ENCODE measurements at places on chromosomes 2 and 18.
A peak's percentile ranks its signal among the peaks of the same experiment; 100 is the strongest.

- DNase-seq, result no peak
These were observed 59.7 kb upstream of the KCNJ3 start for GRCh38 chr2:154638783-154639182.

GRCh38 chr2:129078548-129078947 lies 759.9 kb upstream of the HS6ST1 start:
- no peak for DNase-seq

DNA sequence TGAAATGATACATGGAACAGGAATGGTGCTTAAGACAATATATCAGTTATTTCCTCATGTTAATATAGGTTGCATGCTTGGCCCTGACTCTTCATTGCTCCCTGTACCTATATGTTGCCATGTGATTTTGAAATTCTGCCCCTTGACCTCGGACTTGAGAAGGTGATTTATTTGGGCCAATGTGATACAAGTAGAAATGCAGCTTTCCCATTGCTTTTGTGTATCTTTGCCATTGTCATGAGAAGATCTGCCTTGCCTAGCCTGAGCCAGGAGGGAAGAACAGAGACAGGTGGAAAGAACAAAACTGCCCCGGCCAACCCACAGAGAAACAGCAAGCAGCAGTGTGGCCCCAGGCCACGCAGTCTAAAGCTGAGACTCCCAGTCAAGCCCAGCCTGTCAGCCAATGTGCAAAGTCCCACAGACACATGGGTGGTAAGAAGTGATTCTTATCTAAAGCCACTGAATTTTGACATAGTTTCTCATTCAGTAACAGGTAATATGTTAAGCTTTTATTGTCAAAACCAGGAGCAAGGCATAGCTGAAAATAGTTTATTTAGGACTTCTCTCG lies 245.7 kb upstream of the RND3 start:
- DNase-seq, result no peak

DNA sequence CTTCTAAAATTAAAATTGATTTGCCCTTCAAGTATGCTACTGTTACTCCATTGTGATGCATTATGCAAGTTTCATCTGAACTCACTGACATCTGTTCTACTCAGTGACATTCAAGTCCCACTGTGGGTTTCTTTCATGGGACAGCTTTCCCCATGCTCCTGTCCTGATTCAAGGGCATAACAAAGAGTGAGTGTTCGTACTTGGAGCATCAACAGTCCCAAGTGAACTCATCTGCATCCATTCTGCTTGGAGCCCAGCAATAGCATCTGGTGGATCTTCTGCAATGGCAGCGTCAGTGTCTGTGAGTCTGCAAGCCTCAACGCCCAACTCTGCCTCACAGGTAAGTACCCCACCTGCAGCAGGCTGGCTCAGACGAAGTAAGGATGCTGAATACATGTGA lies 27.5 kb downstream of the BUB1 start:
- DNase-seq, result no peak

GRCh38 chr18:58381676-58382411 lies 247.0 kb downstream of the ALPK2 start:
- DNase-seq, result no peak

DNA sequence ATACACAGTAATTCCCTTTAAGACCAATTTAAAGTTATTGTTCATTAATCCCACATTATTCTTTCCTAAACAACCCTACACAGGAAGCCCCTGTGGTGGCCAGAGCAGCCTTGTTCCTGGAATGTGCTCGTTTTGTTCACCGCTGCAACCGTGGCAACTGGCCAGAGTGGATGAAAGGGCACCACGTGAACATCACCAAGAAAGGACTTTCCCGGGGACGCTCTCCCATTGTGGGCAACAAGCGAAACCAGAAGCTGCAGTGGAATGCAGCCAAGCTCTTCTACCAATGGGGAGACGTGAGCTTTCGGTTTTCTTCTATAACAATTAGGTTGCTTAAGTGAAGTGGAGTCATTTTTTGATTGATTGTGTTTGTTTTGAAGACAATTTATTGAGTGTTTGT lies 101.0 kb downstream of the UNC80 start:
- DNase-seq, result peak; percentile 24

- DNase-seq, result no peak
These were observed 238.1 kb upstream of the EPHA4 start for GRCh38 chr2:221810245-221810644.

- DNase-seq, result peak; percentile 27
These were observed 68.7 kb downstream of the DNAJC10 start for GRCh38 chr2:182784777-182785176.

DNA sequence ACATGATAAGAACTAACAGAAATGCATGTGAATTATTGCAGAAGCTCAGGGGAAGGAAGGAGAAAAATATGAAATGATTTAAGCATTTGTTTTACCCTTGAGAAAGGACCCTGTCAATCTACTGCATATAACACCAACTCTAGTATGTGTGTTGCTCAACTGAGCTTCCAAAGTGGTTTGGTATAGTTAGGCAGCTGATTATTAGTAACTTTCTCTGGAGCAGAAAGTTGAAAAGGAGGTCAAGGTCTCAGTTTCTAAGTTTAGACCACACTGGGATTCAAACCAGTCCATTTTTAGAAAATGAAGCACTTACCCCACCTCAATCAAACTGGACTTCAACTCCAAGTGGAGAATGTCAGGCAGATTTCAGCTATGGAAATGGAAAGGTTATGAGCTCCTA lies 123.3 kb upstream of the CDC42EP3 start:
- no peak for DNase-seq

- no peak for DNase-seq
These were observed 20.8 kb downstream of the PTPN18 start for GRCh38 chr2:130376433-130377293.

DNA sequence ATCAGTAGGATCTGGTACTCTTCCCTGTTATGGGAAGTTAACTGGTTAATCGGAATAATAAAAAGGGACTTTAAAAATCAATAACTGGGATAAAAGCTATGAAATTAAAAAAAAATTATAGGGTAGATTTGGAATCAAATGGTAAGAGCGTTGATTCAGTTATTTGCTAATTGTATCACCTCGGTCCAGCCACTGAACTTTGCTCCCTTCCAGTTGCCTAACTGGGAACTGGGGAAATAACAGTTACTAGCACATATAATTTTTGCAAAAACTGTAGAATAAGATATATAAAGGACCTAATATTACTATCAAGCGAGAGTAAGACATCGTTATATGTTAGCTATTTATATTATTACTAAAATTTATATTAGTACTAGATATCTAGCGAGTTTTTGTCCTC lies 302.1 kb downstream of the LRP1B start:
- DNase-seq, result no peak

DNA sequence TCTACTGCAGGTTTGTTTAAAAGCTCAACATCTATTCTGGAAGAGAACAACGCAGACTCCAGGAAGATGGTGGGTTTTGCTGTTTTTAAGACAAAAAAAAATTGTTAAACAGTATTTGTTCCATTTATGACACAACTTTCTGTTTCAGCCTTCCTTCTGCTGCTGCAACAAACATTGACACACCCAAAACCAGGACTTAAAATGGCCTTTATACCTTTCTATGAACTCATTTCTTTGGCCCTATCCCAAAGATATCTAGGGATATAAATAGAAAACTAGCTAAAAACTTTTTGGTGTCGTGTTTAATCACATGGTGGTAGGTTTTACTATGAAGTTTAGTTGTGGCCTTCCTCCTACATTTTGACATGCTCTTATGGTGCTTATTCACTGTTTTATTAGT lies 964 bp upstream of the GALNT3 start:
- no peak for DNase-seq

DNA sequence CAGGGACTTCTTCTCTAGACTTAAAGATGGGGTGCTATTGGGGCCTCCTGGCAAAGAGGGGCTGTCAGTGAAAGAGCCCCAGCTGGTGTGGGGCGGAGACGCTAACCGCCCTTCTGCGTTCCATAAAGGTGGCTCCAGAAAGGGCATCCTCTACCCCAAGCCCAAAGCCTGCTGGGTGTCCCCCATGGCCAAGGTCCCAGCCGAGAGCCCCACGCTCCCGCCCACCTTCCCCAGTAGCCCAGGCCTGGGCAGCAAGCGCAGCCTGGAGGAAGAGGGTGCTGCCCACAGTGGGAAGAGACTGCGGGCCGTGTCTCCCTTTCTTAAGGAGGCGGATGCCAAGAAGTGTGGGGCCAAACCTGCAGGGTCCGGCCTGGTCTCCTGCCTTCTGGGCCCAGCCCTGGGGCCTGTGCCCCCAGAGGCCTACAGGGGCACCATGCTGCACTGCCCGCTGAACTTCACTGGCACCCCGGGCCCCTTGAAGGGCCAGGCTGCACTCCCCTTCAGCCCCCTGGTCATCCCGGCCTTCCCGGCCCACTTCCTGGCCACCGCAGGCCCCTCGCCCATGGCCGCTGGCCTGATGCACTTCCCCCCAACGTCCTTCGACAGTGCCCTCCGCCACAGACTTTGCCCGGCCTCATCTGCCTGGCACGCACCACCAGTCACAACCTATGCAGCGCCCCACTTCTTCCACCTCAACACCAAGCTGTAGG lies 15.2 kb downstream of the ARID5A start:
- DNase-seq, result no peak

DNA sequence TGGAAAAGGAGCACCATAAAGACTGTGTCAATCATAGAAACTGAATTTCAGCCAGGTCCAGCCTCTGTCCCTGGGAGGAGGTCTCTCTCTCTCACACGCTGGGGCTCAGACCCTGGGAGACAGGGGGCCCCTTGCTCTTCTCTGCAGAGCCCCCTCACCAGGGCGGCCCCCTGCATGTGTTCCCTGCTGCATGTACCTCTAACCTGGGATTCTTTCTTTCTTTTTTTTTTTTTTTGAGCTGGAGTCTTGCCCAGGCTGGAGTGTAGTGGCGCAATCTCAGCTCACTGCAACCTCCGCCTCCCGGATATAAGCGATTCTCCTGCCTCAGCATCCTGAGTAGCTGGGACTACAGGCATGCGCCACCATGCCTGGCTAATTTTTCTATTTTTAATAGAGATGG lies 46.5 kb downstream of the TPO start:
- DNase-seq, result no peak

DNA sequence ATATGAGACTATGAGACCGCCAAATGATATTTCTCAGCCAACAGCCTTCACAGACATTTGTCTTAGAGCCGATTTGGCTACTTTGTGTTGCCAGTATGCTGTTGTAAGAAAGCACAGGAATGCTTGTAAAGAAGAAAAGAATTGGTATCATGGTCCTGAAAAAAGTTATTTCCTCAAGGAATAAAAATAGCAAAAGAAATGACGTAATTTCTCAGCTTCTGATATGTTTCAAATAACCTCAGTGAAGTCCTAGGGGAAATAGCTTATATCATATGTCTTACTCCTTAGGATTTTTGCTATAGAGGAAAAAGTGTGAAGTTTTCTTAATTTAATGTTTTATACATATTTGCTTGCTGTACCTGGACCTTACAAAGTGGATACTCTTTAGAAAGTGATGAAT lies 23.0 kb downstream of the SCN1A start:
- DNase-seq, result no peak

- DNase-seq, result no peak
These were observed 63.3 kb downstream of the EDAR start for GRCh38 chr2:108925735-108926134.

- no peak for DNase-seq
These were observed 51.0 kb downstream of the AQP12A start for GRCh38 chr2:240742602-240743095.

DNA sequence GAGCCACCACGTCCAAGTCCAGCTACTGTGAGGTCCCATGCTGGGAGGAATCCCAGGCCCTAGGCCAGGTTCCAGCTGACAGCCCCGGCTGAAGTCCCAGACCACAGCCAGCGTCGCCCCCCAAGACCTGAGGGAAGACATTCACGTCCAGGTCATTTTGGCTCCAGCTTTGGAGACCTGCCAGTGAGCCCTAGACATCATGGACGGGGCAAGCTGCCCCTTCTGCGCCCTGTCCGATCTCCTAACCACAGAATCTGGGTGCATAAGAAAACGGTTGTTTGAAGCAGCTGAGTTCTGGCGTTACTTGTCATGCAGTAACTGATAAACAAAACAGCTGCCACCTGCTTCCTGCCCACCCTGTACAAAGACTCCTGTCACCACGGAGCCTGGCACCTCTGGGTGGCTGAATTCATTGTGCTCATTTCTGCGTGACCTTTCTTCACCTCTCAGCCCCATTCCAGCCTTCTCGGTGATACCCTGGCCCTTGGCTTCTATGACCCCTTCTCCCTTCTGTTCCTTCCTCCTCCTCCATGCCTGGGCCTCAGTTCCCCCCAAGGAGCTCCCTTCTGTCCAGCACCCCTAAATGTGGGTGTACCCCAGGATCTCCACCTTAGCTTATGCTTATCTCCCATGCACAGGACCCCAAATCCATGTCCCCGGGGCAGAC lies 72.6 kb upstream of the SMAD7 start:
- DNase-seq, result no peak

- DNase-seq, result peak; percentile 35
These were observed 75.3 kb downstream of the DNMT3A start for GRCh38 chr2:25266399-25266798.

DNA sequence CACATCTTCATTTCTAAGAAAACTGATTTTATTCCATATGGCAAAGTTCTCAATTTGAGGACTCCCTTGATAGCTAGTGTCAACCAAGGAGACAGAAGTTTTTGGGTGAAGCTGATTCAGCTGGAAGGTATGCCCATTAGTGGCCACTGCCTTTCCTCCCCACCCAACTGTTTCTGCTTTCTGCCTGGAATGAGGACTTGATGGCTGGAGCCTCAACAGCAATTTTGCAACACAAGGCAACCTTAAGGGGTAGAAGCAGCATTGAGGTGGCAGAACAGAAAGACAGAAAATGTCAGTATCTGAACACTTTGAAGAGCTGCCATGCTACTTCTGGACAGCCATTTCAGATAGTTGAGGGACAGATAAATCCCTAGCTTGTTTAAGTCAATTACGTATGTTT lies 47.0 kb downstream of the INHBB start:
- no peak for DNase-seq

- DNase-seq, result no peak
These were observed 8.4 kb downstream of the POMC start for GRCh38 chr2:25159949-25160348.

- no peak for DNase-seq
These were observed 1234.4 kb downstream of the CNTNAP5 start for GRCh38 chr2:125259451-125259850.

- peak; percentile 58 for DNase-seq
These were observed 2.5 kb downstream of the MERTK start for GRCh38 chr2:111900859-111901258.

- DNase-seq, result no peak
These were observed 210.3 kb upstream of the GCFC2 start for GRCh38 chr2:75920859-75921551.

DNA sequence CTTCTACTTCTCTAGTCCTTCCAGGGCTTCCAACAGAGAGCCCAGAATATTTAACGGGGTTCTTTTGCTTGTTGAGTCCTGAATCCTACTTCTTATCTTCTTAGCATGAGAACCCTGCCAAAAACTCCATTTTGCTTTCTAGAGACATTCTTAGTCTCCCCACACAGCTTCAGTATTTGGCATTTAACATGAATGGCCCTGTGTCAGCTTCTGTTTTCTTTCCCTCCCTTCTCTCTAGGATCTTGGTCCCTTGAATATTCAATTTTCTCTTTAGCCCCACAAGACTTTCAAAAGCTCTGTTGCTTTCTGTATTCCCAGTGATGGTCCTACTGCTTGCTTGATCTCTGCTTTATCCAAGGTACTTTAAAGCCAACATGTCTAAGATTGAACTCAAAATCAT lies 89.5 kb downstream of the WDR7 start:
- DNase-seq, result no peak

Data from Caki2 (cell line).